ENCODE measurements at places on chromosomes 5 and 9. TPM values are rescaled to one million over a fixed set of nuclear protein-coding genes. Genes with fewer than 3 reads are reported as not detected.

DNA sequence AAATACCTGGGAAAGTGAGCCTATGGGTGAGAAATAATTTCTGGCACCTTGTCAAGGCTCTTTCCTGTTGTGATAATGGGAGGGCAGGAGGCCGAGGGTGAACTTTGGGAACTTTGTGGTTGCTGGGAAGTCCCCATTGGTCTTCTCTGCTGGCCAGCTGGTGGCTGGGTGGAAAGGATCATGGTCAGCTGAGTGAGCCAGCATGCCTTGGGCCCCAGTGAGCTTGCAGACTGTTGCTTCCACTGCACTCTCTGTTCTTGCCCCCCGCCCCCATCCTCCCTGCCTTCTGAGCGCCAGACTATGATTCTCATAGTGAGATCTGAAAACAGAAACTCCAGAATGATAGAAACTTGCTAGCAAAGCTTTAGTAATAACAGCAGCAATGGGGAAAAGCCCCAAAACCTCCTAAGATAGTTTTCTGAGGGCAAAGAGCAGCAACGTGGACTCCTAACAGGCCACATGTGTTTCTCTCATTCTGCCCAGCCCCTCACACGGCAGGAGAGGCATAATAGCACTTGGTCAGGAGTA lies 139.2 kb upstream of the SMARCA2 start:
- no peak for DNase-seq
- H3K36me3 ChIP-seq = no peaks in the 10 kb centered on the region
- H3K4me1 ChIP-seq = no peaks in the 10 kb centered on the region
- H3K27me3 ChIP-seq = no peaks in the 10 kb centered on the region
- H3K27ac ChIP-seq = no peak overlapping the region
- H3K4me3 ChIP-seq = no peak overlapping the region

GRCh38 chr9:114930056-114930812 lies at the start of gene TNFSF8:
TSS of gene TNFSF8 (minus strand) at chr9:114930591. CDS start at chr9:114930303, 288 bp downstream.
- DNase-seq = no peak
- H3K4me3 ChIP-seq = no peak within 1 kb of the TSS
- no peaks in the 10 kb centered on the region for H3K4me1 ChIP-seq
- H3K27ac ChIP-seq = peak within 1 kb of the TSS; percentile 64
- H3K27me3 ChIP-seq = no peaks in the 10 kb centered on the region
- H3K36me3 ChIP-seq = no peaks in the 10 kb centered on the region

DNA sequence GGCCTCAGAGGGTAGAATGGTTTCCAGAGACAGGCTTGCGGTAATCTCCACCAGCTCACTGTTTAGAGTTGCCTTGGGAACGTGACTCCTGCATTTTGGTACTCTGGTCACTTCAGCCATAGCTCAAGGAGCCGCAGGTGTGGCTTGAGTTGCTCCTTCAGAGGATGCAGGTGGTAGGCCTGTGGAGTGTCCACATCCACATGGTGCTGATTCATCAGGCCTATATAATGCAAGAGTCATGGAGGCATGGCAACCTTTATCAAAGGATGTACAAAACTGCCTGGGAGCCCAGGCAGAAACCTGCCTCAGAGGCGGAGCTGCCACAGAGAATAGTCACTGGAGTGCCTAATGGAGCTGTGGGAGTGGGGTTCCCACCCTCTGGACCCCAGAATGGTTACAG lies 114.2 kb downstream of the ANXA1 start:
- H3K4me3 ChIP-seq = no peak overlapping the region
- H3K4me1 ChIP-seq = no peaks in the 10 kb centered on the region
- no peak overlapping the region for H3K27ac ChIP-seq
- no peaks in the 10 kb centered on the region for H3K27me3 ChIP-seq
- DNase-seq = no peak

DNA sequence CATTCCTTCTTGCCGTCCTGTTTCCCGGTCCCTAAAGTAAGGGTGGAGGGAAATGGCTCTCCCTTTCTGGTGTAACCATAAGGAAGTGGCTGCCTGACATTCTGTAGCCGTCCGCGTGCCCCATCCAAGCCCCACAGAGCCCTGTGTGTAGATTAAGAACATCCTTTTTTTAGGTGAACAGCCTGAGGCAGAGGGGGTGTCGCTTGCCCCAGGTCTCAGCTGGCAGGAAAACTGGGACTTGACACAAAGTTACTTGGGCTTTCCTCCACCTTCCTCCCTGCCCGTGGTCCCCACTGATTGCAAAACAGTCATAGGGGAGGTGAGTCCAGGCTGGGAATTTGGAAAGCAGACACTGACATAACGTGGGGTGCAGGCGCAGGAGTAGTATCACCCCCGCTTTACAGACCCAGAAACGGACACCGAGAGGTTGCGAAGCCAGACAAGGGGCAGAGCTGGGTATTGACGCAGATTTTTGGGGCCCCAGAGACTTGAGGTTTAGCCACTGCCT lies 22.8 kb downstream of the C9orf50 start:
- no peaks in the 10 kb centered on the region for H3K27me3 ChIP-seq
- H3K4me1 ChIP-seq = peaks cover 51% of the 10 kb centered on the region
- no peak overlapping the region for H3K4me3 ChIP-seq
- no peak for DNase-seq

- no peaks in the 10 kb centered on the region for H3K4me1 ChIP-seq
- H3K4me3 ChIP-seq = no peak overlapping the region
- no peak for DNase-seq
- no peaks in the 10 kb centered on the region for H3K36me3 ChIP-seq
Observed at GRCh38 chr5:168339109-168339771, 47.8 kb downstream of the WWC1 start.

DNA sequence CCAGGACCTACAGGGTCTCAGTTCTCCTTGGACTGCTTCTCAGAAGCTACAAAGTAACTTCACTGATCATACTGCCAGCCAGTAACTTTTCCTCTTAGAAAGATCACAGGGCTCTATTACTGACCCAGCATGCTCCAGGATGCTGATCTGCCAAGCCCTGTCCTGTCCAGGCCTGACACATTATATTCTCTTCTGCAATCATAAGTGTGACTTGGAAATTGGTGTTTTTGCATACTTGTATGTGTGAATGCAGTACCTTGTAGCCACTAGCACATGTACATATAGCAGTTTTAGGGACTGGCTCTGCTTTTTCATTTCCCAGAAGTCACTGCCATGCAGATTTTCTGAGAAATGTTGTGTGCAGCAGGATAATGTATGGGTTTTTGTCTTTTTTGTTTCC lies 40.1 kb upstream of the CCNH start:
- H3K36me3 ChIP-seq = no peaks in the 10 kb centered on the region
- no peaks in the 10 kb centered on the region for H3K4me1 ChIP-seq
- no peaks in the 10 kb centered on the region for H3K27me3 ChIP-seq
- no peak overlapping the region for H3K4me3 ChIP-seq
- DNase-seq = no peak

DNA sequence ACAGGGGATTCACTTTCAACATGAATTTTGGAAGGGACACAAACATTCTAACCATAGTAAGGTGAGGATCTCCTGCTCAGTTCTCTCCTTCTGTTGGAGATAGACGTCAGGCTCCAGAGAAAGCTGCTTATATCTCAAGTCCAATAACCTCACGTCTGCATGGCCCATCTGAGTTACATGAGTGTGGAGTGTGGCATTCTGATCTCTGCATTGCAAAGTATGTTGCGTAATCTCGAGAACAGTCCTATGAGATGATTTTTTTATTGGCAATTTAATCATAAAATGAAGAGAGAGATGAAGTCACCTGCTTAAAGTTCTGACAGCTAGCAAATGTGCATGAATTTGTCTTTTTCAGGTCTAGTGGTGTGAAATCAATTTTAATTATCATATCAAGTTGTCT lies 118.8 kb downstream of the SLC12A2 start:
- no peak overlapping the region for H3K4me3 ChIP-seq
- H3K27ac ChIP-seq = no peak overlapping the region
- no peaks in the 10 kb centered on the region for H3K36me3 ChIP-seq
- H3K27me3 ChIP-seq = no peaks in the 10 kb centered on the region
- DNase-seq = no peak
- H3K4me1 ChIP-seq = peaks cover 10% of the 10 kb centered on the region

DNA sequence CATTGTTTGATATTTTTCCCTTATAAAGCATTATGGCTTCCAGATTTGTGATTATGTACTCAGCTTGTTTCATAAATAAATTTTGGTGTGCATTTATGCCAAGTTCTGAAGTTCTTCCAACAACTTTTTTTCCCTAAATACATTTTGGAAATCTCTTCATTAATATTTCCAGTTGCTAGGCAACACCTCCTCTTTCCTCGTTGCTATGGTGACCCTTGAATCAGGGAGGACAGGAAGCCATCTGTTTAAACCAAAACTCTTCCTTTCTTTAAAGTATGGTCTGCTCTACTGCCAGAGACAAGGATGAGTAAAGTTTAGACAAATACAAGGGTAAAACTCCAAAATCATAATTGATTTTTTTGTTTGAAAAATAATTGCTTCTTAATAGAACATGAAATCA lies 779.3 kb downstream of the CDH9 start:
- no peak overlapping the region for H3K27ac ChIP-seq
- peaks cover 4% of the 10 kb centered on the region for H3K4me1 ChIP-seq
- no peak for DNase-seq
- no peak overlapping the region for H3K4me3 ChIP-seq
- no peaks in the 10 kb centered on the region for H3K36me3 ChIP-seq

- no peak overlapping the region for H3K27ac ChIP-seq
- DNase-seq = no peak
- no peaks in the 10 kb centered on the region for H3K27me3 ChIP-seq
Observed at GRCh38 chr9:34454571-34455065, 3.8 kb downstream of the FAM219A start.

GRCh38 chr5:91301106-91301846 lies 81.8 kb downstream of the ARRDC3 start:
- no peaks in the 10 kb centered on the region for H3K36me3 ChIP-seq
- H3K4me3 ChIP-seq = no peak overlapping the region
- H3K27ac ChIP-seq = peak overlapping the region; percentile 9

The MRPL36 gene
- total RNA-seq = 54.0 TPM

Measured in tibial nerve (tissue), 4 donors.